Stimulated activated CD8-positive, alpha-beta memory T cell treated with anti-CD3 and anti-CD28 coated beads, Interleukin-2, amount 100 ng/mL, for 48 hours (primary cell): ENCODE measurements at places on chromosomes 2 and 18.
A peak's percentile ranks its signal among the peaks of the same experiment; 100 is the strongest.

- no peak for DNase-seq
Observed at GRCh38 chr2:107091163-107091864, 205.3 kb upstream of the ST6GAL2 start.

- no peak for DNase-seq
Observed at GRCh38 chr2:165162466-165162865, 41.4 kb downstream of the SCN3A start.

GRCh38 chr18:11927497-11927896 lies 19.4 kb upstream of the MPPE1 start:
- DNase-seq = no peak

GRCh38 chr2:48471048-48471474 lies 58.9 kb upstream of the STON1 start:
- DNase-seq = no peak

GRCh38 chr2:202335791-202336467 lies 40.2 kb upstream of the BMPR2 start:
- DNase-seq = no peak

DNA sequence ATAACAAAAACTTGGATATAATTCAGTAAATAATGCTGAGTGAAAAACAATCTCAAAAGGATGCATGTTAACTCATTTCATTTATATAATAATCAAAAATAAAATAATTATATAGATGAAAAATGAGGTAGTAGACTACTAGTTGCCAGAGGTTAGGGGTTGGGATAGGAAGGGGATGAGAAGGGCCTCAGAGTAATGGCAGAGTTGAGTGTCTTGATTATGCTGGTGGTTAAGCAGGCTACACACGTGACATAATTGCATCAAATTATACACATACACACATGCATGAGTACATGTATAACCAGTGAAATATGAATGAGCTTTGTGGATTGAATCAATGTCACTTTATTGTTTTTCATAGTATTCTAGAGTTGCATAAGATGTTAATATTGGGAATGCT lies 201.0 kb downstream of the RIT2 start:
- no peak for DNase-seq

- DNase-seq = no peak
Observed at GRCh38 chr2:199984755-199985154, 29.4 kb downstream of the MAIP1 start.

- DNase-seq = no peak
Observed at GRCh38 chr2:50987616-50988313, 44.2 kb downstream of the NRXN1 start.

DNA sequence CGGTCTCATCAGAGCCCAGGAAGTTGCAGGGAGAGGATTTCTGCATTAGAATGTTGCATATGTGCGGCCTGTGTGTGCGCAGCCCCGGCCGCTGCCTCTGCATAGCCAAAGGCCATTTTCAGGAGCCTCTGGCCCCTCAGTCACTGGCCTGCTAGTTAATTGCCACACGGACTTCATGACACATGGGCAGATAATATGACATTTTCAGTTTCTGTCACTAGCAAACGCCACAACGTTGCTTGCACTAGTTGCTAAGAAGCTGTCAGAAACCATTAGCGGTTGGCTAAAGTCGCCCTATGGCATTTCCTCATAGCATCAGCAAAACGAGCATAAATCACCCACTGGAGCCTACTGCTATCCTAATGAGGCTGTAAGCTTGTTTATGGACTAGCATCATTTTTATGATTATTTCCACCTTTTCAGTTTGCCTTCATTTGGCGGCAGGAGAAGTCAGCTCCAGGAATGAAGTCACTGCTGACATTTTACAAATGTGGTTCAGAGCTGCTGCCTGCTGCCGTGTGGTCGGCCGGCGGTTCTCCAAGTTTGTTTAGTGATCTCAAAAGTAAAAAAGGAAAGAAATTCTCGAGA lies 73.7 kb downstream of the MEIS1 start:
- DNase-seq = no peak

DNA sequence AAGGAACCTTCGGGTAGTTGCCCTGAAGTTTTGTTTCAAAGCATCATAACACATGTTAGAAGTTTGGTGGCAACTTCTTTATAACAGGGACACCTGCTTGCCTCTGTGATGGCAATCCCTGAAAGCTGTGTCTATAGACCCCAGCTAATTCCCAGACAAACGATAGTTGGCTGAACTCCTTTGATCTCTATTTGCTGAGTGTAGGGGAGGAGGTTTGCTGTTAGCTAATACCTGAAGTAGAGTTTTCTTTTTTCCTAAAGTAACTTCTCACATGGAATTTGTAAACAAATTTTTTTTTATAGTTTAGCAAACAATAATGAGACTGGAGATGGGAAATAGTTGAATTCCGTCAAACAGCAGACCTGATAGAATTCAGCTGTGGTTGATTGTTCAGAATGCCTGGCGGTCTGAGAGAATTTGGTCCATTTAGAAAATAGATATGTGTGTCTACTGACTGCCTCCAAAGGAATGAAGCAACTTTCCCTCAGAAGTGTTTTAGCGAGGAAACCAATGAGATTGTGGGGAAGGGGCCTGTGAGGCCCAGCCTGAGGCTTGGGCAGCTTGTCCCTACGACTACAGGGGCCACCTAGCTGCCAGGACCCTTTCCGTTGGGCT lies 123.5 kb upstream of the EPAS1 start:
- no peak for DNase-seq

- no peak for DNase-seq
Observed at GRCh38 chr2:5588601-5589000, 103.6 kb upstream of the SOX11 start.

DNA sequence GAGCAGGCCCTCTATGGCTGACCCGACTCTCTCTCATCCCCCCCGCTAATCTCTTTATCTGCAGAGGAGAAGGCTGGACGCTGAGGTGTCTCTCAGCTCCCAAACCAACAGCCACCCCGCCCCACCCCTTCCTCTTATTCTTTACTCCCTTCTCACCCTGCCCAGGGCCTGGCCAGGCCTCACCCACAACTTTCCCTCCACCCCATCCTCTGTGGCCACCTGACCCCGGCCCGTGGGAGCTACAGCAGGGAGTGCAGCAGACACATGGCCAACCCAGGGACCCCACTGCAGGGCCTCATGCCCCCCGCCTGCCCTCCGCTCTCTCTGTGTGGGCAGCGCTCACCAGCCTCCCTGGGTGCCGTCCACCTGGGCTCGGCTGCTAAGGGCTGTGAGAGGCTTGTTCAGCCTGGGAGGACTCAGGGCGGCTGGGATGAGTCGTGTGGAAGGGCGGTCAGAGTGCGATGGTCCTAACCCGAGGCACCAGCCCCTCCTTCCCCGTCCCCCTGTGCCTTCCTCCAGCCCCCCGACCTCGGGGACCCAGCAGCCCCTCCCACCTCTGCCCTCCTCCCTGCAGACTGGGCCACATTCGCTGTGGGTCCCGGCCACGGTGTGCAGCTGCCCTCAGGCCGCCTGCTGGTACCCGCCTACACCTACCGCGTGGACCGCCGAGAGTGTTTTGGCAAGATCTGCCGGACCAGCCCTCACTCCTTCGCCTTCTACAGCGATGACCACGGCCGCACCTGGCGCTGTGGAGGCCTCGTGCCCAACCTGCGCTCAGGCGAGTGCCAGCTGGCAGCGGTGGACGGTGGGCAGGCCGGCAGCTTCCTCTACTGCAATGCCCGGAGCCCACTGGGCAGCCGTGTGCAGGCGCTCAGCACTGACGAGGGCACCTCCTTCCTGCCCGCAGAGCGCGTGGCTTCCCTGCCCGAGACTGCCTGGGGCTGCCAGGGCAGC lies 6.8 kb downstream of the NEU4 start:
- no peak for DNase-seq

DNA sequence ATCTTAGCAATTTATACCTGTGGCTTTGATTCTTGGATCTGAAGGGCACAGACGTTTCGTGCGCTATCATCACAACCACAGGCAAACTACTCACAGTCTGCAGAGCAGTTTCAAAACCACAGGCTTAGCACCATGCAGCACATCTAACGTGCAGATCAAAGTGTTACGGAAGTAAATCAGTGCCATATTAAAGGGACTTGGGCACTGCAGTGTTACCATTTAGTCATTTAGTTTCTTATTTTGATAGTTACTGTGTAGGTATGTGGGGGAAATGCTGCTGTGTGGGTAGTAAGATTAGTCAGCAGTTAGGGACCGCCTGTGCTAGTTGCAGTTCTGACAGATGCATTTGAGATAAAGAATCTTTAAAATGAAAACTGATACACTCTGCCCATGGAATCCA lies 384.0 kb downstream of the NBAS start:
- peak; percentile 44 for DNase-seq

- DNase-seq = no peak
Observed at GRCh38 chr2:30022444-30023071, 101.2 kb upstream of the ALK start.

DNA sequence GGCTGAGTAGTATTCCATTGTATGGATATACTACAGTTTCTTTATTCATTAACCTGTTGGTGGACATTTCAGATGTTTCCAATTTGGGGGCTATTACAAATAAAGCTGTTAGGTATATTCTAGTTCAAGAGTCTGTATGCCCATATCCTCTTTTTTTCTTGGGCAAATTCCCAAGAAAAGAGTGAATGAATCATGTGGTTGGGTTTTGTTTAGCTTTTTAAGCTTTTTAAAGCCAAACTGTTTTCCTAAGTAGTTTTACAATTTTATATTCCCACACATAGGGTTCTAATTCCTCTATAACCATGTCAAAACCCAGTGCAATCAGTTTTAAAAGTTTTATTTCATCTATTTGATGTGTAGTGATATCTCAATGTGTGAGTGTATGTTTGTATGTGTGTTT lies 44.9 kb upstream of the BAZ2B start:
- DNase-seq = no peak

DNA sequence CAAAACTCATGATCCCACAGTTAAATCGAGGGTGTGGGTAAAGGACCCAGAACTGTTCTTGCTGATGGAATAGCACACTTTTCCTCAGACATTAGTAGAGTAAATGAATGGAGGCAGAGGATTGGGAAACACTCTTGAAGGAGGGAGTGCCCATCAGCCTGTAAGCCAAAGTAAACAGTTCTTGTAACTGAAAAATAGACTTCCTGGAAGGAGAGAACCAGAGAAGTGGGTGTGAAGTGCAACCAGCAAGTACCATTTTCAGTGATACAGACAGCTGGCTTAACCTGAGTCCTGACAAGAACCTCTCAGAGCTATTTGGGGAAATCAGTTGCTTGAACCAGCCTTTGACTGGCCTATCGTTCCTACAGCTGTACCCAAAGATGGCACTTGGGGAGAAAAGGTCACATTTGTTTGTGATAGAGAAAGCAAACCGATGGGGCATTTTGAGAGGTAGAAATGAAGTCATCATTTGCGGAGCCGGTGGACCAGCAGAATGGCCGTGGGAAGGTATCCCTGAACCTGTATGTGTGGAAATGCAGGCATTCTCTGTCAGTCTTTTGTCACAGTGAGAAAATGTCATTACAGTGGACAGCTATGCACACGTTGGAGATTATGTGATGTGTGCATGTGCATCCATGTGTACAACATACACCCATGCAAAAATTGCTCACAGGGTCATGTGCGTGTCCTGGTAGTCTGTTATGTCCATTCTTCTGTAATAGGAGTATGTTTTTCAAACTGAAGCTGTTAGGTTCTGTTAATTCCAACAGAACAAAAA lies 17.8 kb downstream of the CRIM1 start:
- no peak for DNase-seq

- no peak for DNase-seq
Observed at GRCh38 chr2:195501746-195502145, 155.3 kb upstream of the SLC39A10 start.

GRCh38 chr2:46980786-46981573 lies 65.4 kb upstream of the MCFD2 start:
- no peak for DNase-seq

DNA sequence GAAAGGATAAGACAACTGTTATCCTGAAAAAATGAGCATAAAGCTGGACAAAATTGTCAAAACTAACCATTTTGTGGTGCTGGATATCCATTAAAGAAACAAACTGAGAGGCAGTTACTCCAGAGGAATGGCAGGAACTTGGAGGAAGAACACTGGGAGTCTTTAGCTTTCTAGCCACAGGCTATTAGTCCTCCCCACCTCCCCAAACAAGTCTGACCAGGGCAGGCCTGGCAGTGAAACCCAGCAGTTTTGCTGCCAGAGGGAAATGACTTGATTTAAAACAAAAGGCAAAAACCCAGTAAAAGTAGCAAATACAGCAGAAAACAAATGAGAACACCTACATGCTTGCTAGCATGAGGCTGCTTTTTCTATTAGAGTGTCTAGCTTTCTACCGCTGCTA lies 34.9 kb downstream of the OSBPL1A start:
- DNase-seq = no peak

DNA sequence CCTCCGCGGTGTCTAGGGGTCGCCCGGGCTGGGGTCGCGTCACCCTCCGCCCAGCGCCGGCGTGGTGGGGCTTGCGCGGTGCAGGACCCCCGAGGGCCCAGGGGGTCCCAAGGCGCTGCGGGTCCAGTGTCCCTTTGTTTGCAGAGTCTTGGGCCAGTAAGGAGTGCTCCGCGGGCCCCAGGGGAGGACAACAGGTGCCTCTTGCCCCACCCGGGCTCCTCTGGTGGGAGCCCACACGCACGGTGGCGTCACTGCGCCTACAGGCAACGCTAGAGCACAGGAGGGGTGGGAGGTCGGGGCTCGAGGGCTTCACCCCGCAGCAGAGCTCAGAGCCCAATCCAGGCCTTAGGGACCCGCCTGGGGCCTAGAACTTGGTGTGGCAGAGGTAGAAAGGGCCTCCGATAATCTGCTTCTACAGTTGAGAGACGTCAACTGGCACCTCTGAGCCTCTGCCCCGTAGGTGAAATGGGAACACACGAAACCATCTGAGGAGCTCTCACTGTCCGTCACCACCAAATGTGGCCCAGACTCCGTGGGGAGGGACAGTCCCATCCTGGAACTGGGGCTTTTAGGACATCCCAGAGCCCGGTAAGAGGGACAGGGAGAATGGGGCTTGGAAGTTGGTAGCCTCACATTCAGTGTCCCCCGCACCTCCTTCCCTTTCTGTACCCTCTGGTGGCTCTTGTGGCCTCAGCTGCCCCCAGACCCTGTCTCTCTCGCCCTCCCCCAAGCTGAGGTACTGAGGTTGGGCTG lies 1.4 kb downstream of the ARID5A start:
- DNase-seq = no peak

- DNase-seq = no peak
Observed at GRCh38 chr18:48896326-48896874, 54.4 kb downstream of the SMAD7 start.

DNA sequence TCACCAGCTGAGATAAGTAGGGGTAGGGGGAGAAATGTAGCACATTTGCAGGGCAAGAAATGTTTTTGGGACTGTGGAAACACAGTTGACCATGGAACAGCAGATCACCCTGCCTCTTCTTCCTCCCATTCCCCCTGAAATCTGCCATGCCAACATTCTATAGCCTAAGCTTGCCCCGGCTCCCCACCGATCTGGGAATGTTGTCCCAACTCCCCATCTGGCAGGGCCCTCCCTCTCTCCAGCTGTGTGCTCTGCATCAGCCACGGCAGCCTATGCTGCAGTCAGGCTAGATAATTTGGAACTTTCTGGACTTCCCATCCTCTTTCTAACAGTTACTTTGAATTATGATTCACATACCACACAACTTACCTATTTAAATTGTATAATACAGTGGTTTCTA lies 425.1 kb upstream of the RAB6C start:
- no peak for DNase-seq

DNA sequence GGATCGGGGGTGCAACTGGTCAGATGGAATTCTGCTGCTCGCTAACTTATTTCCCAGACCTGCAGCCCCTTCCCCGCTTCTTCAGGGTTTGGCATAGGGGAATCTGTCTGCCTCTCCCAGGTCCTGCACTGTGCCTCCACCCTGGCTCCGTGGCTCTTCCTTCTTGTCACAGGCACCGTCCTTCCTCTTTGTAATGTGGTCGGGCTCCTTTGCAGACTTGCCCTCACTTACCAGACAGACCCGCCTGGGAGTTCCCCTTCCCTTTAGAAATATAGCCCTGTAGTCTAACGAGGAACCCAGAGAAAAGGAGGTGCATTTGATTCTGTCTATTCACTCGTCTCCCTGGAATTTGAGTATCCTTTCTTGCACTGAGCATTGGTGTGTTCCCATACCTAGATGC lies 63.9 kb upstream of the PAX8 start:
- DNase-seq = no peak
